ENCODE measurements at places on chromosomes 2 and 18.

DNA sequence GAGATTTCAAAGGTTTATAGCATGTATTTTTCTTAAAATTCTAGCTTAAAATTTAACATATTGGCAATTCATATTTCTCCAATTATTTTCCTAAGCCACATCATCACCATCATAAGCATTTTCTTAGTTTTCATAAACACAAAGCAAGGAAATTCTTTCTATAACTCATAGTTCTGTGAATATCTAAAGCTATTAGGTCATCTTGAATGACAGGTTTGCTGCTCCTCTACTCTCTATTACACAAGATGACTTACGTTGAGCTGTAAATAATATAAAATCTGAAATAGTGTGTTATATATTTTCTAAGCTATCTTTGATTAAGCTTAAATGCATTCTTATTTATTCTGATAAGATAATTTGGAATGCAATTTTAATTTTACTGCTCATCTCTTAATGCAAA is 984.6 kb upstream of the CNTNAP5 start:
- no peak for DNase-seq

- no peak for DNase-seq
These were observed 238.3 kb upstream of the TRIB2 start for GRCh38 chr2:12478151-12479064.

DNA sequence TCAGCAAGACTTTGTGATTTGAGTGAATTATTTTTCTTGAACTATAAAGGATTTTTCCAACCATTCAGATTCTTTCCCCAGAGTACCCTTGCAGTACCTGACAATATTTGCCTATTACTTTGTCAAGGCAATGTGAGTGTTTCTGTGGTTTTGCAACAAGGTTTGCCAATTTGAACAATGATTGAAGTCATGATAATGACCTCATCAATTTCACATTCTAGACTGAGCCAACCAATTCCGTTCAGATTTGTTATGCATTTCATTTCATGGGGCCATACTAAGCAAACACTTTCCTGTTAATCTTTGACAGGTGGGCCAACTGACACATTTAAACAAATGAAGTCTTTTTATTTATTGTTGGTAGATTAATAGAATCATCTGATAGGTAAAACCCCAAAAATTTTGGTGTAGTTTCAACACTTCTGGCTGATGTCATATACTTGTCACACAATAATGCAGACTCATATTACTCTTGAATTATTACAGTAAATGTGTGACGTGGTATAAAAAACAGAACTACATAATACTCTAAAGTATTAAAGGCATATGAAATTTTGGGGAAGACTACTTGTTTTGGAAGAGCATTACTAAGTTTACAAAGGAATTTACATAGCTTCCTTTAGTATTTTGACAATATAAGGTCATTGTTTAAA is 526.4 kb downstream of the DPP10 start:
- no peak for DNase-seq

DNA sequence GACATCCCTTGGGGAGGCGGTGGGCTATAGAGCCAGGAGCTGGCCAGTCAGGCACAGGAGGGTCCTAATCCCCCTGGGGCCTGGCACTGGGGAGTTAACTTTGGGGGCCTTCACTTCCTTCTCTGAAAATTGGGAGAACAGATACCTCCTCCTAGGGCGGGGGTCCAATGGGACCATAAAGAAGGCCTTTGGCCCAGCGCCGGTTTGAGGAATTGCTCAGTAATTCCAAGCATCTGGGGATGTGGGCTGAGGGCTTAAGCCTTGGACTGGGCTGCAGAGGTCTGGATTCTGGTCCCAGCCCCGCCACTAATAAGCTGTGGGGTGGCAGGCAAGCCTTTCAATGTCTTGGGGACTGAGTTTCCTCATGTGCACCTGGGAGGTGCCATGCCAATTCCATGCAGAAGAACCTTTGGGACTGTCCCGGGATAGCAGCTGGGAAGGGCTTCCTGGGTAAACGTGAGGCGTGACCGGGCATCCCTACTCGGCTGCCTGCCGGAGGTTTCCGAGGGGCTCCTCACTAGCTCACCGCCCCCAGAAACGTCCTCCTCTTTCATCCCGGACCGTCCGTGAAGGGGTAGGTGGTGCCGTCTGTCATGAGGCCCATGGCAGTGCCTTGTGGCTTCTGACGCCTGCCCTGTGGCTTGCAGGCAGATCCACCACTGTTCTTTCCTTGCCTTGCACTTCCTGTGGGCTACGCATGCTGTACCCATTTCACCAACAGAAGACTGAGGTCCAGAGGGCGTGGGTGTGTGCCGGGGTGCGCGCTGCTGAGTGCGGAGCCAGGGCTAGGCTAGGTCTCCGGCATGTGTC is 67.4 kb upstream of the HPCAL1 start:
- no peak for DNase-seq

GRCh38 chr2:48438266-48438665 is 91.7 kb upstream of the STON1 start:
- DNase-seq: no peak

DNA sequence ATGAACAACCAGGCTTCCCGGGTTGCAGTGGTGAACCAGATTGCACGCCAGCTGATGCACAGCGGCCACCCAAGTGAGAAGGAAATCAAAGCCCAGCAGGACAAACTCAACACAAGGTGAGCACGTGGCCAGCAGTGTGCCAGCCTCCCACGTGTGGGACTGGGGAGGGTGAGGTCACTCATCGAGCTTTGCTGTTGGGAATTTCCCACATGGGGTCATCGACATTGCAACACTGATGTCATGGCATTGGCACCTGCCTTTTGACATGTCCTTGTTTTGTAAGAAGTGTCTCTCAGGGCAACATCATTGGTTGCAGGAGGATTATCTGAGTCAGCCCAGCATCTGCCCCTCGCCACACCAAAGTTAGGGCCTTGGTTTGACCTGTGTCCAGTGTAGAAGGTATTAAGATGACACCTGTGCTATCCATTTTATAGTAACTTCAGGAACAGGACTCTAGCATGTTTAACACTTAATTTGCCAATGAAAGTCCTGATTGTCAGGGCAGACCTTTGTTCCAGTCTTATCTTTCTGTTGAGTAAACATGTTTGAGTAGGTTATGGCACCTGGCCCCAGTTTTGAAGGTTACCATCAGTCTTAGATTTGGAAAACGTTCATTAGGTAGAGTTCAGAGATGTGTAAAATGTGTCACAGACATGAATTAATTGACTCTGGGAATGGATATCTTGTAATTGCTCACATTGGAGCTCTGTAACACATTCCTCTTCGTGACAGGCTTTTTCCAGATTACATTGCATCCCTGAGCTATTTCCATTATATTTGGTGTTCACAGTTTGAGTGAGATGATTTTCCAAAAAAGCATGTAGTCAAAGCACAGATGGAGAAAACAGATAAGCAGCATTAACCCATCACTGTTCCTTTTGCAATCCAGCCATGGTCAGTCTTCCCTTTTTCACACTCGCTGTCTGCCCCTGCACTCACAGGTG is 93.3 kb upstream of the EML6 start:
- peak; percentile 86 for DNase-seq

DNA sequence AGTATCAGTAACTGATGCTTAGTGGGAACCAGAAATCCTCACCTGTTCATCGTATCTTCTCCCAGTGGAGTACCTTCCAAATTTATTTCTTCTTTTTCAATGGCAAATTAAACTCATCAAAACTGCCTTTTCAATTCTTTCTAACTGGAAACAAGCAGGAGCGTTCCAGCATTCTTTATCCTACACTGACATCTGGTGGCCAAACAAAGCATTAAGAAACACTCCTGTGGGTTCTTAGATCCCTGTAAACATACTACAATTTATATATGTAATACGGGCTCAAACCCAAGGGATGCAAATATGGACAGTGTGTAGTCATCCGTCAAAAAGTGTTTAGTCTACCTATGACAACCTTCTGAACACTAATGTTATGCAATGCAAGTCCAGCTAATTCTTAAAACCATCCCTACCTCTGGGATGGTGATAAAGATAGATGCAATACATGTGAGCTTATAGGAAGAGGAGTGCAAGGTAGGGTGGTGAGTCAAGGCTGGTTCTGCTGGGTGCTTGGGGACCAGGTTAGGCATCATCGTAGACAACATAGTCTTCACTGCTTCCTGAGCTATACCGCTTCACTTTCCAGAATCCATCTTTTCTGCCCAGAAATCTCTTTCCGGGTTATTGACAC is 375.0 kb downstream of the CTNNA2 start:
- DNase-seq: peak; percentile 39

DNA sequence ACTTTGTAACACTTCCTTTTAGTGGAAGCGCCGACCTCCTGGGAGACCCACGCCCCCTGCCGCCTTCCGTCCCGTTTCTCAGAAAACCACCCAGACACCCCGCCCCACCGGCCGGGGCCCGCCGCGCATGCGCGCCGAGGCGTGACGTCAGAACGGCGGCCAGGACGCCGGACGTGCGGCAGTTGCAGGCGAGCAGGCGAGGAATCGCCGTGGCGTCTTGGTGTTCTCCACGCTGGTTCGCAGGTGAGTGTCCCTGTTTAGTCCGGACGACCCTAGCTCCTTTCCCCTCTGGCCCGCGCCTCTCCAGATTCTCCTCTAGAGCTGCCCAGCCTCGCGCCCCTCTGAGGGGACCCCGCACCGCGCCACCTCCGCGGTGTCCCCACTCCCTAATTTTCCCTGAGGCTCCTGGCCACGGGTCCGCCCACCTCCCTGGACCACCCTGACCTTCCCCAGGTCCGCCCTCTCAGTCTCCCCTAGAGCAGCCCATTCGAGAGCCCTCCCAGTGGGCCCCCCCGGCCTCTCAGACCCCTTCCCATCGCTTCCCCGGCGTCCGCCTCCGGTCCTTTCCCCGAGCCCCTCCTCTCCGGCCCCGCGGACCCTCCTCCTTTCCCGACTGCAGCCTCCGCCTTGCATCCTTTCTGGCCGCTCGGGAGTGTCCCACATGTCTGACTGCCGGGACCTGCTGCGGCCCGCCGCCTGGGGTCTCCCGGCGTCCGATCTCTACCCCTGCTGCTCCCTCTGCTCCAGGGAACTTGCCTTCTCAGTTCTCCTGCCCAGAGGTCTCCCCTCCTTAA is at the start of gene PLEKHB2:
TSS of gene PLEKHB2 (plus strand) at position 181 of the 794 bp plus-strand sequence. CDS start 15,606 bp downstream, outside the sequence.
- DNase-seq: peak; percentile 91

DNA sequence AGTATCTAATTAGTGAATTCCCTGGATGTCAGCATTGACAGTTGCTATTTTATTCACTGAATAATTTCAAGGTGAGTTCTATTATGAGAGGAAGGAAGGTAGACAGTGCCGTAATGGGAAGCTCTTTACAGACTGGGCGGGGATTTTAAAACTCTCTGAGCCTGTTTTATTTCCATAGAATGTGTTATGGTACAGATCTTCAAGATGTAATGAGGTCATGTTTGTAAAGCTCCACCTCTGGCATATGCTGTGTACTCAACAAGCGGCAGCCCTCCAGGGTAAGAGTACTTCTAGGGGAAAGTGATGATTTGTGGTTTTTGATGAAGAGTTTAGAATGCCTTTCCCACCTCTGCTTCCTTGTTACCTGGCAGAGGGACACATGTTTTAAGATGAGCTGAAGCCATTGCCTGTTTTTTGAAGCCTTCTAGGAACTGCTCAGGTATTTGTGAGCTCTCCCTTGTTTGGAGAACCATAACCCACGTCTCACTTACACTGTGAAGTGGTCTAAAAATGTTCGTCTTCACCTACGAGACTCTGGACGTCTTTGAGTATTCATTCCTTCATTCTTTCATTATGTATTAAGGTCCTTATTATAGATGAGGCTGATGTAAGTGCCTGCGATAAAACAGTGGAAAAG is 251.2 kb downstream of the PTGR3 start:
- no peak for DNase-seq

DNA sequence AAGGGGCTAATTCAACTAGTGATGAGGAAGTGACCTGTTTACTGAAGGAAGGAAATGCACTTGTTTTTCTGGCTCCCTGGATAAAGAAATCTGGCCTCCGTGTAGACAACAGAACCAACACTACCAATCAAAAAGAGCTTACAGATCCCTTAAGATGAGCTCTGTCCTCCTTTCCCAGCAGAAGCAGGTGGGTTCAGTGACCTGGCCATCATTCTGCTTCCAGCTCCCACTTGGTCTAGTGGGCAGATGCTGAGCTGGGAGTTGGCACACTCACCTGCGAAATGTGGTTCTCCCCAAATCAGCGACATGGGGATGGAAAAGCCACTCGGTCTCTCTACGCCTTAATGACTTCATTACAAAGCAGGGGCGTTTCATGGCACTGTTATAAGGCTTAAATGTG is 132.6 kb downstream of the AFF3 start:
- DNase-seq: peak; percentile 8

GRCh38 chr2:25310709-25310964 is 31.1 kb downstream of the DNMT3A start:
- DNase-seq: no peak

DNA sequence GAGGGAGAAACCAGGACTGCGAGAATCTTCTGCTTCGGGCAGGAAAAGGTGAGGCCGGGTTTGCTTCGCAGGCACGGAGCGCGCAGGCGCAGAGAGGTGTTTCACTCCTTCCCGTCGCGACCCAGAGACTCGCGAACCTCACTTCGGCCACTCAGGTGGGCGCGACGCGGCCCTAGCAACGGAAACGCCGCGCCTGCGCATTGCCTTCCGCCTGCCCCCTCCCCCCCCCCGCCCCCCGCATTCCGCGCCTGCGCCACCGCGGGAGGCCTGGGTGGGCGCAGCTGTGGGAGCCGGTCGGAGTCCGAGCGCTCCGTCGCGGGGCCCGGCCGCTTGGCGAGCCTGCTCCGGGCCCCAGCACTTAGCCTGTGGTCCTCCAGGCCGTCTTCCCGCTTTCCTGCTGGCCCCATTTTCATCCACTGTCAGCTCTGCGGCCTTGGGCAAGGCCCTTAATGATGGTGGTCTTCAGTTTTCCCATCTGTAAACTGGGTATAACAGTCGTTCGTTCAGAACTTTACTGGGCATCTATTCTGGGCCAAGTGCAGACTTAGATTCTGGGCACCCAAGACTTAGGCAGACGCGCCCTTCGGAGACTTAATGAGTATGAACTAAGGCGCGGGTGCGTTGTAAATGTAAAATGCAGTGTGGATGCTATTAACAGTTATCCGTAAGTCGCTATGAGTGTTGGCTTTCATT is 62.1 kb upstream of the ACKR3 start:
- no peak for DNase-seq

- peak; percentile 51 for DNase-seq
These were observed 161.6 kb downstream of the NEDD4L start for GRCh38 chr18:58205443-58206160.

Measured in inflammatory macrophage treated with lipopolysaccharide for 4 hours (primary cell).